ENCODE measurements at places on chromosomes 12 and 14.

DNA sequence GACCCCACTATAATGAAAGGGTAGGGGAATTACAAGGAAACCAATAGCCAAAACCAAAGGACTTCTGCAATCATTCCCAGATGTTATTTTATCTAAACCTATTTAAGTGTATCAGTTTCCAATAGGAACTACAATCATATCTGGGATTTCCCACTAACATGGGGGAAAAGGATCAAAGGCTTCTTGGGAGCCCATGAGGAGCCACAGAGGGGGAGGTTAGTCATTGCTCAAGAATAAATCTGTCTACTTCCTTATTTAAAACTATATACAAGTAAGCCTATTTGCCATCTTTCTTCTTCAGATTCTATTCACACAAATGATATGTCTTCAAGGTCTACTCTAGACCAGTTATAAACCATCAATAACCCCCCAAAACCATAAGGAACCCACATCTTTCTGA is 33.1 kb downstream of the FGD6 start:
- no peak for DNase-seq

DNA sequence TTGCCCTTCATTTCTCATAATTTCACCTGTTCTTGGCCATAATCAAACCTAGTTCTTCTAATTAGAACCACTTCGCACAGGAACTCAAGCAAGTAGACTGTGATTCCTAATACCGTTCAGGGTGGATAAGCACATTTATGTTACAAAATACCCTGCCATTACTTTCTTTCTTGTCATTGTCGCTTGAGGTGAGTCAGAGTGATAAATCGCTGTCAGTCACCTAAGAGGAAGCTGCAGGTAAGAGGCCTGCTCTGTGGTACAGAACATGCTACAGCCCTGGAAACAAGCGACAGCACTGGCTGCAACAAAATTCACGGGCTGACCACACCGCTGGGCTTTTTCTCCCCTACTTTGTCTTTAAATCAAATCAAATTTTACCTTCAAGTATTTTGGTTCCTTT is 218.2 kb downstream of the ANO6 start:
- DNase-seq, result no peak

DNA sequence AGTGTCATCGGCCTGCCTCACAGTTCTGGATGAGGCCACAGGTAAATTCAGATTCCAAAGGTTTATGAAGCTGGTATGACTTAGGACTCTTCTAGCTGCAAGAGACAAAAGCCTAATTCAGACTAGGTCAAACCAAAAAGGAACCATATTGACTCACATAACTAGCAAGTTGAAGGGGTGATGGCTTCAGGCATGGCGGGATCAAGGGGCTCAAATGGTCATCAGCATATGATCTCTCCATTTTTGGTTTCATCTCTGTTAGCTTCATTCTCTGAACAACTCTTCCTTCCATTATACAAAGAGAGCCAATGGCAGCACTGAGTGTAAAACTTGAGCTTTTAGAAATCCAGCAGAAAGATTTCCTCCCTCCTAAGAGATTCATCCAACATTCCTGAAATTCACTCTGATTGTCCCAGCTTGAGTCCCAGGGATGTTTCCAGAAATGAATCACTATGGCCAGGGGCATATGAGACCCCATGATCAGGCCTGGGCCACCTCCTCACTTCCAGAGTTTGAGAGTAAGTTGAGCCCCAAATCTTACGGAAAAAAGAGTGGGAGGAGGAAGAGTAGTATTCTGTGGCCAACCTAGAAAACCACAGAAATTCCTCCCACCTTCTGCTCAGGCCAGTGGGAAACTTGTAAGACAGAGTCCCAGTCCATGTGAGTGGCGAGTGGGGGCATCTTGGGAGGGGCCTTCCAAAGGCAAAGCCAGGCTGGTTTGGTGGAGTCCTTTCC is 2.0 kb upstream of the MAP1LC3B2 start:
- no peak for DNase-seq

GRCh38 chr14:60346706-60347105 is 97.7 kb downstream of the PPM1A start:
- no peak for DNase-seq

DNA sequence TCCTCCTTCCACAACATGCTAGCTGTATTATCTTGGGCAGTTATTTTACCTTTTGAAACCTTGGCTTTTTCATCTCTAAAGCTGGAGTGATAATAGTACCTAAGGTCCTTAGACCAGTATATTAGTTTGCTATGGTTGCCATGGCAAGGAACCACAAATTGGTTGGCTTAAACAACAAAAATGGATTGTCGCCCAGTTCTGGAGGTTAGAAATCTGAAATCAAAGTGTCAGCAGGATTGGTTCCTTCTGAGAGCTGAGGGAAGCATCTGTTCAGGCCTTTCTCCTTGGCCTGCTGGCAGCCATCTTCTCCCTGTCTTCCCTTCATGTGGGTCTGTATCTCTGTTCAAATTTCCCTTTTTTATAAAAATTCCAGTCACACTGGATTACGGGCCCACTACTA is 55.5 kb upstream of the SLC35F4 start:
- DNase-seq, result no peak

DNA sequence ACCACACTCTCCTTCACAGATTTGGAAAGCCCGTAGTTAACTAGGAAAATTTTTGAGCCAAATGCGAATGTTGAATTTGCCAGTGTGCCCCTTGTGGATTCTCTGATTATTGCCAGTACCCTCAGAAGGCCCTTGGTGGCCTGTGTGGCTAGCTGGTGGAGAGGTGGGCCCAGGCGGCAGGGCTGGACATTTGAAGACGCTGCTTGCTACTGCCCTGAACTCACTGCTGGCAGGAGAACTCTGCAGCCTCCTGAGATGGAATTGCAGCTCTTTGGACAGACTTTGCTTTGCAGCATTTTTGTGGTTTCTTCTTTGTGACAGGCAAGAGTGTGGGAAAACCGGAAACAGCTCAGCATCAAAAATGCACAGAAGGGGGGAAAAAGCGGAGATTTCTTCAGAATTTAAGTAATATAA is 97.6 kb downstream of the TGFB3 start:
- DNase-seq, result no peak

DNA sequence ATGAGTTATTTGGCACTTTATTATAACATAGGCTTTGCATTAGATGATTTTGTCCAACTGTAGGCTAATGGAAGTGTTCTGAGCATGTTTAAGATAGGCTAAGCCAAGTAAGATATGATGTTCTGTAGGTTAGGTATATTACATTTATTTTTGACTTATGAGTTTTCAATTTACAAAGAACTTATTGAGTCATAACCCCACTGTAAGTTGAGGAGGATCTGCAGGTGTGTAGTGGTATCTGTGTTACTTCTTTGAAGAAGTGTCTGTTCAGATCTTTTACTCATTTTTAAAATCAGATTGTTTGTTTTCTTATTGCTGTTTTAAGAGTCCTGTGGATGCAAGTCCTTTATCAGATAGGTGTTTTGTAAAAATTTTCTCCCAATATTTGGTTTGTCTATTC is 329.2 kb downstream of the RAD51B start:
- no peak for DNase-seq

GRCh38 chr12:65139389-65139788 is 18.3 kb upstream of the WIF1 start:
- no peak for DNase-seq

GRCh38 chr12:55818140-55818728 is 393 bp downstream of the ORMDL2 start:
- no peak for DNase-seq

- DNase-seq, result no peak
Observed at GRCh38 chr12:50075808-50076170, 9.4 kb upstream of the SMARCD1 start.

- DNase-seq, result no peak
Observed at GRCh38 chr12:104697186-104697585, 240.4 kb downstream of the CHST11 start.

- no peak for DNase-seq
Observed at GRCh38 chr14:37480446-37481290, 114.4 kb downstream of the FOXA1 start.

DNA sequence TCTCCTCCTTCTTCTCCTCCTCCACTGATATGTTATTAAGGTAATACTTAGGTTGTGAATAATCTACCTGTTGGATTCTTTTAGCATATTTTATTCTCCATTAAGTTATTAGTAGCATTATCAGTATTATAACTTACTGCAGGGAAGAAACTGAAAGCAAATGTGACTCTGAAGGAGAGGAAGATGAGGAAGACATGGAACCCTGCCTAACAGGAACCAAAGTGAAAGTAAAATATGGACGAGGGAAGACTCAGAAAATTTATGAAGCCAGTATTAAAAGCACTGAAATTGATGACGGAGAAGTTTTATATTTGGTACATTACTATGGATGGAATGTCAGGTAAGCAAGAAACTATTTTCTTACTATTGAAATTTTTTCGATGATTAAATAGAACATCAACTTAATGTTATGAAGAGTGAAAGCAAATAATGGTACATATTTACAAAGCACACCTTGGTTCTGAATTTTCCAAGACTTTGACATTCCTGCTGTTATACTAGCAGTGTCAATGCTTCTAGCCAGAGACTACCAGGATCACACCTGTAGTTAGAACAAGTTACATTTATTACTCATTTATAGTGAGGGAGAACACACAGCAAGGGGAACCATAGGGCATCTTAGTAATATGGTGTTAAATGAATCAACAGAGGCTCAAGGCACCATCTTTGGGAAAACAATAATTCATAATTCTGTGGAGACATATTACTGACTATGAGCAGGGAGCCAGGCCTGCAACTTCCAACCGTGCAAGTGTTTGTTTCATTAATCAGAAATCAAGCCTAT is 42.0 kb upstream of the TOMM20L start:
- DNase-seq, result no peak

GRCh38 chr14:85911044-85911443 is 381.1 kb downstream of the FLRT2 start:
- no peak for DNase-seq

DNA sequence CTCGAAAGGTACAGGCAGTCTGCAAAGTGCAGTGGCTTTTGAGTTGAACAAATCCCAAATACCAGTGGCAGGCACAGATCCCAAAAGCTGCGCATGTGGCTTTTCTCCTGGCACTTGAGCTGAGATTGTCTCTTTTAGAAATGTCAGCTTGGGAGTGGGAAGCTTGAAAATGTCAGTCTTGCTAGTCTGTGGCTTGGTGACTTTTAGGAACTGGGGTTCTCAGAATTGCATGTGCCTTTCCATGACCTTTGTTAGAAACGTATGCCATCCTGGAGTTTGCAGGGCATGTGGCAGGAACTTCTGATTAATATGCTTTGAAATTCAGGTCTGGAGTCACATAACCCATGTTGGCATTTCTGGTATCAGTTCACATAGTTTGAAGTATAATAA is 182.1 kb downstream of the CHST11 start:
- no peak for DNase-seq

Data from stimulated activated CD4-positive, alpha-beta T cell treated with anti-CD3 and anti-CD28 coated beads, Interleukin-12 subunit alpha, Interleukin-12 subunit beta, amount 100 ng/mL, for 4 hours (primary cell).